ENCODE measurements at places on chromosomes 3 and 15.

GRCh38 chr3:10513306-10513705 lies 7.9 kb upstream of the ATP2B2 start:
- DNase-seq = no peak
- no peaks in the 10 kb centered on the region for H3K27me3 ChIP-seq
- H3K27ac ChIP-seq = no peak overlapping the region
- no peaks in the 10 kb centered on the region for H3K4me1 ChIP-seq

DNA sequence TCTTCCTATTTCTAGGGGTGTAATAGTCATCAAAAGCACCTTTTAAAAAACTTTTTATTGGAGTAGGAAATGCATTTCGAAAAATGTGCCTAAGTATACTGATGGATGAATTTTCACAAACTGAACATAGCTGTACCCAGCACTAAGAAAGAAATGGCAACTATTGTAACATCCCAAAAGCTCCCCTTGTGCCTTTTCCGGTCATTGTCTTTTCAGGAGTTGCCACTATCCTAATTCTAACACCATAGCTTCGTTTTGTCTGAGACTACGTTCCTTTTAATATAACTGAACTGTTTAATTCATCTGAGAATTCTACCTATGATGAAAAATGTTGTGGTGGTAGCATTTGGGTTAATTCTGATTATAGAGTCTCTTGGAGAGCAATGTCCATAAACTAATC lies 1.9 kb downstream of the TIMMDC1 start:
- H3K27me3 ChIP-seq = no peaks in the 10 kb centered on the region
- peaks cover 17% of the 10 kb centered on the region for H3K36me3 ChIP-seq
- H3K27ac ChIP-seq = no peak overlapping the region
- H3K4me1 ChIP-seq = no peaks in the 10 kb centered on the region
- peak overlapping the region; percentile 99 for H3K4me3 ChIP-seq

DNA sequence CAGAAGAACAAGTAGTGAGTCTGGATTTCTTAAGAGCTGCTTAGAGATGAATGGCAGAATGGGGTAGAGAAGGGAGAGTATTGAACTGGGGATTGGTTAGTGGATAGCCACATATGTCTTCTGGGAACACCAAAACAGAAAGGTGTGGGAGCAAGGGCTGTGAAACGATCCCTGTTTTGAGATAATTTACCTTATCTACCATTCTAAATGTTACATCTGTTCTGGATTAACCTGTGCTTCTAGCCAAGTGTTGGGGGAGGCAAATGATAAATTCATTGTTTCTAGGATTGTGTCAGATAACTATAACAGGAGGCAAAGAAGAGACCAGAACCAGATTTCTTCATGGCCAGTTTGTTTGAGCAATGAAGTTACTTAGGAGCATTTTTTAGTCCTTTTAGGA lies 8.4 kb downstream of the NR1D2 start:
- no peak for DNase-seq
- H3K4me3 ChIP-seq = no peak overlapping the region
- H3K27me3 ChIP-seq = no peaks in the 10 kb centered on the region
- no peak overlapping the region for H3K27ac ChIP-seq

- DNase-seq = no peak
- H3K4me3 ChIP-seq = no peak overlapping the region
- no peaks in the 10 kb centered on the region for H3K36me3 ChIP-seq
- H3K27me3 ChIP-seq = no peaks in the 10 kb centered on the region
Measured at GRCh38 chr15:64311566-64311965, 44.4 kb downstream of the CSNK1G1 start.

DNA sequence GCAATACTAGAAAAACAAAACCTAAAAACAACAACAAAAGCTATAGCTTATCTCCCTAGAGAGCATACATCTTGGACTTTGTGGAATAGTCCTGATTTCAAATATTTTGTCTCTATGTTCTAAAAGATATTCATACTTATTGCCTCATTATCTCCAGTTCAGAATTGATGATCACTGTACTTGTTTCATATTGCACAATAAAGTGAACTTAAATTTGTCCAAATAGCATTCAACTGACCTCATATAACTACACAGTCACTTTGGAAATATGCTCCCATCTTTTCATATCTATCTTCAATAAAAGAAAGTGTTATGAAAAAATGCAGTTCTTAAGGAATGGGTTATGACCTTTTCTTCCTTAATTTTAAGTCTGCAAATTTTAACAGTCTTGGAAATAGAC lies 228.6 kb upstream of the CMC1 start:
- DNase-seq = no peak
- H3K27ac ChIP-seq = no peak overlapping the region
- H3K27me3 ChIP-seq = no peaks in the 10 kb centered on the region

GRCh38 chr3:25237602-25238001 lies 190.5 kb upstream of the RARB start:
- no peak for DNase-seq
- no peak overlapping the region for H3K4me3 ChIP-seq
- H3K4me1 ChIP-seq = no peaks in the 10 kb centered on the region
- peaks cover 13% of the 10 kb centered on the region for H3K36me3 ChIP-seq

DNA sequence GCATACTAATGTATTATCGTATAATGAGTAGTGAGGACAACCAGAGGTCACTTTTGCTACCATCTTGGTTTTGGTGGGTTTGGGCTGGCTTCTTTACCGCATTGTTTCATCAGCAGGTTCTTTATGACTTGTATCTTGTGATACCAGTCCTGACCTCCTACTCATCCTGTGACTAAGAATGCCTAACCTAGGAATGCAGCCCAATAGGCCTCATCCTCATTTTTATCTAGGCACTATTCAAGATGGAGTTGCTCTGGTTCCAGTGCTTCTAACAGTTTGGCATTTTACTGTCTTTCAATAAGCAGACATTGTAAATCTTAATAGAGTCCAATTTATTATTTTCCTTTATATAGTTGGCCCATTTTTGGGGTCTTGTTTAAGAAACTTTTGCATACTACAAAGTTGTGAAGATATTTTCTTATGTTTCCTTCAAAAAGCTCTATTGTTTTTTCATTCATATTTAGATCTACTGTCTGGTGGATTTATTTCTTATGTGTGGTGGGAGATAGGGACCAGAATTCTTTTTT lies 60.8 kb upstream of the RNU6-1 start:
- H3K4me3 ChIP-seq = no peak overlapping the region
- no peaks in the 10 kb centered on the region for H3K27me3 ChIP-seq
- H3K4me1 ChIP-seq = peaks cover 2% of the 10 kb centered on the region
- H3K36me3 ChIP-seq = peaks cover 2% of the 10 kb centered on the region
- H3K27ac ChIP-seq = no peak overlapping the region

- H3K27me3 ChIP-seq = no peaks in the 10 kb centered on the region
- H3K4me1 ChIP-seq = no peaks in the 10 kb centered on the region
- H3K36me3 ChIP-seq = no peaks in the 10 kb centered on the region
- H3K27ac ChIP-seq = no peak overlapping the region
- no peak for DNase-seq
Measured at GRCh38 chr3:191502583-191502982, 41.6 kb downstream of the PYDC2 start.

- H3K36me3 ChIP-seq = peaks cover 6% of the 10 kb centered on the region
- no peak overlapping the region for H3K4me3 ChIP-seq
- no peaks in the 10 kb centered on the region for H3K27me3 ChIP-seq
- DNase-seq = no peak
- H3K27ac ChIP-seq = no peak overlapping the region
Measured at GRCh38 chr15:62833646-62834045, 208.9 kb upstream of the TPM1 start.

- no peak within 1 kb of the TSS for H3K27ac ChIP-seq
- H3K4me3 ChIP-seq = peak within 1 kb of the TSS; percentile 97
- peak; percentile 94 for DNase-seq
- H3K27me3 ChIP-seq = no peaks in the 10 kb centered on the region
Measured at GRCh38 chr3:38453075-38453912, at the start of gene ACVR2B. Gene ACVR2B (plus strand): TSS chr3:38453890. CDS start chr3:38454323, 433 bp downstream.

DNA sequence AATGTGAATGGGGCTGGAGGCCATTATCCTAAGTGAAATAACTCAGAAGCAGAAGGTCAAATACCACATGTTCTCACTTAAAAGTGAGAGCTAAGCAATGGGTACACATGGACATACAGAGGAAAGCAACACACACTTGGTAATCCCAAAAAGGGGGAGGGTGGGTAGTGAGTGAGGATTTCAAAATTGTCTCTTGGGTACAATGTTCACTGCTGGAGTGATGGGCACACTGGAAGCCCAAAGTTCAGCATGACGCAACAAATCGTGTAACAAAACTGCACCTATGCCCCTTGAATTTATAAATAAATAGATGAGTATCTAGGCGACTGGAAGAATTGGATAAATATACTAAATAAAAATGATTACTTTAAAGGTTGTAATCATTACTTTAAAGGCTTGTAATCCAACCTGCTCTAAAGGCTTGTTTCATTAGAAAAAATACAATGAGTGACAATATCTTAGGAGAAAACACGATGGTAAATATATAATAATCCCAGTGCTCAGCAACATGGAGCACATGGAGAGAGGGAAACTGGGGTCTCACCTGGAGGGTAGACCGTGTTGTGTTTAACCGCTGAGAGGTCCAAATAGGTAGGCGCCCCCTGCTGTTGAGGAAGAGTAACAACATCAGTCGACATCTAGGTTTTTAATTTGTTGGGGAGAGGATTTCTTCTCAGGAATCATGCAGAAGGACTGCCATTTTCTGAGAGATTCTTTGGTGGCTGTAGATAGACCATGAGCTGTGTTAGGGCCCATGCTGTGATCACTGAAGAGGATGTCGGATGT lies 78.5 kb upstream of the ROBO1 start:
- no peaks in the 10 kb centered on the region for H3K36me3 ChIP-seq
- H3K27ac ChIP-seq = no peak overlapping the region
- peak; percentile 55 for DNase-seq
- H3K4me3 ChIP-seq = no peak overlapping the region
- H3K4me1 ChIP-seq = no peaks in the 10 kb centered on the region
- no peaks in the 10 kb centered on the region for H3K27me3 ChIP-seq

DNA sequence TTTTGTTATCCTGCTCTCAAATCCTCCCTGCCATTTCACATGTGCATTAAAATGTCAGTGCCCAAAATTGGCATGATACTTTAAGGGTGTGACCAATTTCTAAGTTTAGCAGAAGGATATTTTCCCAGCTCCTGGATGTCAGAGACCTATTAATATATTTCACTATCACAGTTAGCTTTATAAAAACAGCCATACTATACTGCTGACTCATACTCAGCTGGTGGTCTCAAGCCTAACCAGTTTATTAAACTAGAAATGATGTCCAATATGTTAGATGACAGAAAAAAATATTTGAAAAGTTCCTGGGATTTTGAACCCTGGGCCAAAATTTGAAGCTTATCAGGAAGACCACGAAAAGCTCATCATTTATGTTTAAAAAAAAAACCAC lies 60.9 kb upstream of the ZNF280D start:
- H3K27me3 ChIP-seq = no peaks in the 10 kb centered on the region
- H3K36me3 ChIP-seq = no peaks in the 10 kb centered on the region
- DNase-seq = no peak
- H3K4me3 ChIP-seq = no peak overlapping the region
- H3K27ac ChIP-seq = no peak overlapping the region
- H3K4me1 ChIP-seq = no peaks in the 10 kb centered on the region

DNA sequence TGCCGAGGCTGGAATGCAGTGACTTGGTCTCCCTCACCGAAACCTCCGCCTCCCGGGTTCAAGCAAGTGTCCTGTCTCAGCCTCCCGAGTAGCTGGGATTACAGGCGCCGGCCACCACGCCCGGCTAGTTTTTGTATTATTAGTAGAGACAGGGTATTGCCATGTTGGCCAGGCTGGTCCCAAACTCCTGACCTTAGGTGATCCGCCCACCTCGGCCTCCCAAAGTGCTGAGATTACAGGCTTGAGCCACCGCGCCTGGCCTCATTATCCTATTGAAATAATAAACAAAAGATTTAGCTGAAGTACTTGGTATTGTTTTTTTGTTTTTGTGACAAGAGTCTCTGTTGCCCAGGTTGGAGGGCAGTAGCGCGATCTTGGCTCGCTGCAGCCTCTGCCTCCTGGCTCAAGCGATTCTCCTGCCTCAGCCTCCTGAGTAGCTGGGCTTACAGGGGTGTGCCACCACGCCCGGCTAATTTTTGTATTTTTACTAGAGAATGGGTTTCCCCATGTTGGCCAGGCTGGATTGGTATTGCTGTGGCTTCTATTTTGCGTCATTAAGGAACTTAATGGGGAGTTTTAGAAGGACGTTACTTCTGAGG lies 1.5 kb downstream of the RPL35A start:
- H3K27me3 ChIP-seq = no peaks in the 10 kb centered on the region
- H3K4me3 ChIP-seq = peak overlapping the region; percentile 98
- H3K4me1 ChIP-seq = no peaks in the 10 kb centered on the region
- H3K36me3 ChIP-seq = peaks cover 64% of the 10 kb centered on the region

GRCh38 chr3:169764312-169764881 lies 463 bp downstream of the TERC start:
- no peaks in the 10 kb centered on the region for H3K4me1 ChIP-seq
- peak overlapping the region; percentile 84 for H3K4me3 ChIP-seq
- peaks cover 4% of the 10 kb centered on the region for H3K36me3 ChIP-seq
- H3K27me3 ChIP-seq = no peaks in the 10 kb centered on the region
- H3K27ac ChIP-seq = no peak overlapping the region

- H3K27ac ChIP-seq = no peak overlapping the region
- DNase-seq = peak; percentile 40
- H3K27me3 ChIP-seq = peaks cover 52% of the 10 kb centered on the region
Measured at GRCh38 chr3:147380387-147380951, 25.9 kb downstream of the ZIC4 start.

GRCh38 chr3:52633786-52634185 lies 51.9 kb downstream of the PBRM1 start:
- H3K27me3 ChIP-seq = no peaks in the 10 kb centered on the region
- DNase-seq = no peak
- H3K27ac ChIP-seq = no peak overlapping the region
- H3K4me3 ChIP-seq = no peak overlapping the region
- peaks cover 36% of the 10 kb centered on the region for H3K36me3 ChIP-seq

GRCh38 chr3:53813876-53814275 lies 32.3 kb downstream of the CHDH start:
- DNase-seq = peak; percentile 21
- no peaks in the 10 kb centered on the region for H3K4me1 ChIP-seq
- H3K4me3 ChIP-seq = no peak overlapping the region
- H3K27ac ChIP-seq = no peak overlapping the region

DNA sequence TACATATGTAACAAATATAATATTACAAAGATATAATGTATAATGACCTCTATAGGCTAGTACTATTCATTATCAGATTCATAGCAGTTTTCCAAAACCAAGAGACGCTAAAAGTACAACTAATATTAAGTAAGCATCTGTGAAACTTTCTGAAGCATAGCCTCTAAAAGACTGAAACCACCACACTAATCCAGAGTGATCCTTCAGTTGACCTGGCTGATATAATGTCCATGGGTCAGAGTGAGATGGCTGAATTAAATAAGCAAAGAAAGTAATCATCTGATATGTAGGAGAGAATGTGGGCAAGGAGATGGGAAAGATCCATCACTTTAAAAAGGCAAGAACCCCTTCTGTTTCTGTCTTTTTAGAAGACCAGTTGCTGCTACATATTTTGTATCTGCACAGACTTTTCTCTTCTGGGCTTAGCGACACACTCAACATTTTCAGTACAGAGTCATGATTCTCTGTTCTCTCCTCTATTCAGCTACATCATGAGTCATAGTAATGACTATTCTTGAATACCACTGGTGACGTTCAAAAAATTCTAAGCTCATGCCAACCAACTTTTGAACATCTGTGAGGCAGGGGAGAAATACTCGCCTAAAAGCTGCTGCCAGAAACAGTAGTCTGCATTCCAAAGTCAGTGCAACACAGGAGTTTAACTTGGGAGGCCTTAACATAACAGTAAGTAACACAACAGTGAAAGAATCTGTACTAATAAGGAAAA lies 149.6 kb downstream of the MAGI1 start:
- peaks cover 4% of the 10 kb centered on the region for H3K4me1 ChIP-seq
- H3K27ac ChIP-seq = no peak overlapping the region
- DNase-seq = no peak
- peaks cover 8% of the 10 kb centered on the region for H3K36me3 ChIP-seq

GRCh38 chr15:87212041-87212440 lies 1044.5 kb downstream of the NTRK3 start:
- no peak overlapping the region for H3K27ac ChIP-seq
- no peaks in the 10 kb centered on the region for H3K27me3 ChIP-seq
- peaks cover 5% of the 10 kb centered on the region for H3K4me1 ChIP-seq
- no peak for DNase-seq
